Foreskin fibroblast (primary cell): ENCODE measurements at places on chromosomes 5 and 9.

GRCh38 chr5:169744336-169744735 lies 107.3 kb downstream of the DOCK2 start:
- DNase-seq: peak; percentile 39

GRCh38 chr5:147874910-147875367 lies 3.6 kb upstream of the SCGB3A2 start:
- DNase-seq: no peak

GRCh38 chr5:68476854-68477253 lies 261.3 kb downstream of the PIK3R1 start:
- no peak for DNase-seq

- DNase-seq: no peak
Measured at GRCh38 chr9:126131066-126132010, 195.3 kb upstream of the MVB12B start.

- DNase-seq: no peak
Measured at GRCh38 chr9:86902586-86902985, 44.7 kb downstream of the GAS1 start.
